ENCODE measurements at places on chromosomes 5 and 9. TPM values are rescaled to one million over a fixed set of nuclear protein-coding genes. Genes with fewer than 3 reads are reported as not detected.

SH3GL2 gene
- not detected for total RNA-seq

GRCh38 chr9:83957248-83957513, 22.8 kb downstream of the HNRNPK start:
- H3K4me1 ChIP-seq, result peaks cover 10% of the 10 kb centered on the region
- no peaks in the 10 kb centered on the region for H3K27me3 ChIP-seq
- DNase-seq, result no peak
- H3K4me3 ChIP-seq, result peak overlapping the region; percentile 99

GRCh38 chr9:131762356-131762932, 22.6 kb upstream of the RAPGEF1 start:
- peaks cover 11% of the 10 kb centered on the region for H3K4me1 ChIP-seq
- peaks cover 28% of the 10 kb centered on the region for H3K27me3 ChIP-seq
- no peak overlapping the region for H3K4me3 ChIP-seq
- no peaks in the 10 kb centered on the region for H3K36me3 ChIP-seq
- H3K27ac ChIP-seq, result no peak overlapping the region

CMYA5 gene
- total RNA-seq, result 0.11 TPM

C9 gene
- not detected for total RNA-seq

GRCh38 chr5:141657937-141658545, 6.8 kb upstream of the FCHSD1 start:
- peaks cover 4% of the 10 kb centered on the region for H3K36me3 ChIP-seq
- peaks cover 3% of the 10 kb centered on the region for H3K4me1 ChIP-seq
- no peaks in the 10 kb centered on the region for H3K27me3 ChIP-seq
- no peak overlapping the region for H3K4me3 ChIP-seq

DNA sequence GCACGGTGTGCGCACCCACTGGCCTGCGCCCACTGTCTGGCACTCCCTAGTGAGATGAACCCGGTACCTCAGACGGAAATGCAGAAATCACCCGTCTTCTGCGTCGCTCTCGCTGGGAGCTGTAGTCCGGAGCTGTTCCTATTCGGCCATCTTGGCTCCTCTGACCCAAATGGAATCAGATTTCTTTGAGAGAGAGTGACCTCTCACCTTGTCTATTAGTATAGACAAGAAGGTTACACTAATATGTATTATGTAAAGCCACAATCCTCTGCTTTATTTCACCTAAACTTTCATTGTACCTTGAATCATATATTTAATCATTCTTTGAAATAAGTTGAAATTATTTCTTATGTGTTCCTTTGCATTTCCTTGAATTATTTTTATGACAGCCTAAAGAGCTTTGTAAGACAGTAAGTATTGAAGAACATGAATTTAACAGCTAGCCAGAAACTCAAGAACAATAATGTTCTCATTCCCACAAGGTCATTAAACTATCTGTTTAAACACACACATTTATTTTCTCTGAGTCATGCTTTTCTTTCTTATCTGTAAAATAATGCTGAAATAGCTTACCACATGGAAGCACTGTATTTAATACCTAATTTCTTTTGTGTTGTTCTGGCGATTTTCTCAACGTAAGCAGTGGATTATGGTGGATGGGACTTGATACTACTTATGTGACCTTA, 91.8 kb upstream of the DMRTA1 start:
- DNase-seq, result no peak
- H3K27me3 ChIP-seq, result no peaks in the 10 kb centered on the region
- H3K27ac ChIP-seq, result no peak overlapping the region
- no peaks in the 10 kb centered on the region for H3K36me3 ChIP-seq
- no peak overlapping the region for H3K4me3 ChIP-seq

- no peaks in the 10 kb centered on the region for H3K4me1 ChIP-seq
- peaks cover 6% of the 10 kb centered on the region for H3K27me3 ChIP-seq
- H3K27ac ChIP-seq, result no peak overlapping the region
- peak; percentile 40 for DNase-seq
- no peak overlapping the region for H3K4me3 ChIP-seq
- no peaks in the 10 kb centered on the region for H3K36me3 ChIP-seq
Observed at GRCh38 chr9:130461218-130461630, 16.5 kb downstream of the ASS1 start.

- DNase-seq, result no peak
- no peaks in the 10 kb centered on the region for H3K4me1 ChIP-seq
- H3K4me3 ChIP-seq, result no peak overlapping the region
- H3K36me3 ChIP-seq, result no peaks in the 10 kb centered on the region
- peaks cover 5% of the 10 kb centered on the region for H3K27me3 ChIP-seq
- H3K27ac ChIP-seq, result no peak overlapping the region
Observed at GRCh38 chr5:127363403-127363802, 72.8 kb downstream of the MEGF10 start.

GCNT4 gene
- 0.28 TPM for total RNA-seq

DNA sequence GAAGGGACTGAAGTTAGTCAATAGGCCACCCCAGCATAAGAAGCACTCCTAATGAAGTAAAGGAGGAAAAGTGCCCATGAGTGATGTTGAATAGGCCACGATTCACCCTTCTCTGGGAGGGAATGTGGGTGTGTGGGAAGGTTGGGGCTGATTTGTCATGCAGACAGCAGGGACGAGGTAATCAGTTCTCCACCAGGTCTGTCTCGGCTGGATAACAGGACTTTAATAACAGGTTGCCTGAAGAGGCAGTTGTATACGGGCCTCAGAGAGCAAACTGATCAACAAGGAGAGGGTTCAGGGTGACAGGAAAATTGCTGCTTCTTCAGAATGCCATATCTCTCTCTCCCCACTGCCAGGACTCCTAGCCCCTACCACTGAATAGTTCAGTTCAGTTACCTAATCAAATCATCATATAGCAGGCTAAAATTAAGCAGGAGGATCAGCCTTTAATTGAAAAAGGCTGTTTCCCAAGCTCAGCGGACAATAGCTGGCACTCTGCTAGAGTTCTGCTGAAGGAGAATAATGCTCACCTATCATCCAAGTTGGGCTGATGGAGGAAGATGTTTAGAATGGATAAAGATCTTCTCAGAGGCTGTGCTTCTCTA, 43.6 kb upstream of the SMIM32 start:
- no peak for DNase-seq
- no peaks in the 10 kb centered on the region for H3K36me3 ChIP-seq
- H3K4me3 ChIP-seq, result no peak overlapping the region
- no peak overlapping the region for H3K27ac ChIP-seq

GABRP gene
- not detected for total RNA-seq

DNA sequence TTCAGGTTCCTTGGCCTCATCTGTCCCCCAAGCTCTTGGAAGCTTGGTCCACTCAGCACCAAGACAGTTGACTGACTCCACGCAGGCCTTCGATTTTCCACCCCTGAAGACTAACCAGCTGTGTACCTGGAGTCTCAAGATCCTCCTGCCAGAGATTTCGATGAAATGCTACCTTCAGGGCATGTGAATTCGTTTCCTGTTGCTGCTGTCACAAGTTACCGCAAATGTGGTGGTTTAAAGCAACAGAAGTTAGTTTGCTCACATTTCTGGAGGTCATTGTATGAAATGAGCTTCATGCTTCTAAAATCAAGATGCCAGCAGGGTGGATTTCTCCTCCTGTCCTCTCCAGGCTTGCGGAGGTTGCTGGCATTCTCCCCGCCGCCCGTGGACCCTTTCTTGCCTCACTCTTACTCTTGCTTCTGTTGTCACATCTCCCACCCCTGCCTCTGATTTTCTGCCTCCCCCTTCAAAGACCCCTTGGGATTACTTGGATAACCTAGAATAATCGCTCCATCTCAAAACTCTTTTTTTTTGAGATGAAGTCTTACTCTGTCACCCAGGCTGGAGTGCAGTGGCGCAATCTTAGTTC, 27.6 kb upstream of the RETREG1 start:
- peaks cover 8% of the 10 kb centered on the region for H3K4me1 ChIP-seq
- no peak for DNase-seq
- peaks cover 2% of the 10 kb centered on the region for H3K27me3 ChIP-seq
- no peak overlapping the region for H3K27ac ChIP-seq
- no peak overlapping the region for H3K4me3 ChIP-seq

DNA sequence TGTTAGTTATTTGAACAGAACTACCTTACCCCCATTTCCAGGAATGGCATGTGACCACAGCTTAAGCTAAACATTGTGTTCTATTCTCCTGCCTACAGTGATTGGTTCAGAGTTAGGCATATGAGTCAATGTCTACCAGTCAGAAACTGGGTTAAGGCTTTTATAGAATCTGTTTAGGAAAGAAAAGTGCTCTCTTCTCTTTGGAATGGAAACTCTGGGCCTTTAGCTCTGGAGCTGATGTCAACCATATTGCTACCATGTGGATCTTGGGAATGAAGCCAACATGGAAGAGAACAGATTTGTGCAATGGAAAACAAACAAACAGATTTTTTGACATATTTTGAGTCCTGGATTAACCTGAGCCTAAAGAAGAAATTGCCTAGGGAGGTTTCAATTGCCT, 488.9 kb upstream of the TNC start:
- no peak for DNase-seq
- no peaks in the 10 kb centered on the region for H3K4me1 ChIP-seq
- H3K27ac ChIP-seq, result no peak overlapping the region
- no peak overlapping the region for H3K4me3 ChIP-seq
- H3K36me3 ChIP-seq, result no peaks in the 10 kb centered on the region
- no peaks in the 10 kb centered on the region for H3K27me3 ChIP-seq

LCN1 gene
- total RNA-seq, result not detected

GRCh38 chr9:96417051-96417586, 1.1 kb downstream of the ZNF367 start:
- H3K27ac ChIP-seq, result peak overlapping the region; percentile 91
- peaks cover 37% of the 10 kb centered on the region for H3K4me1 ChIP-seq
- H3K27me3 ChIP-seq, result no peaks in the 10 kb centered on the region
- DNase-seq, result peak; percentile 86
- peaks cover 26% of the 10 kb centered on the region for H3K36me3 ChIP-seq

DNA sequence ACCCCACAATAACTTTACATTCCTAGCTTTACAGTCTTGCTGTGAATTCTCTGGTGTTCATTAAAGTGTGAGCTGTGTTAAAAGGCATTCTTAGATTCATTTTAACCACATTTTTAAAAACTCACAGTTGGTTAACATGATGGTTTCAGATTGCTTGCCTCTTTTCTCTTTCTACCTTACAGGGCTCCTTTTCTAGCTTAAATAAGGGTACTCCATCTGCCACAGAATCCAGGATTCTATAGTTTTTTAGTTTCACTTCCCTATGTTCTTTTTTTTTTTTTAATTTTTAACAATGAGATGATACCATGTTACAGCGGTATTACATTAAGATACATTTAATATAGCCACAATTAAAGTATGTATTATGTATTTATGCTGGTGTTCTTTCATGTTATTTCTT, 3.9 kb upstream of the FBXO4 start:
- peaks cover 47% of the 10 kb centered on the region for H3K36me3 ChIP-seq
- no peaks in the 10 kb centered on the region for H3K27me3 ChIP-seq
- no peak overlapping the region for H3K4me3 ChIP-seq
- H3K27ac ChIP-seq, result no peak overlapping the region
- DNase-seq, result no peak
- peaks cover 19% of the 10 kb centered on the region for H3K4me1 ChIP-seq

- DNase-seq, result no peak
- H3K4me1 ChIP-seq, result no peaks in the 10 kb centered on the region
- no peak overlapping the region for H3K27ac ChIP-seq
- H3K27me3 ChIP-seq, result no peaks in the 10 kb centered on the region
Observed at GRCh38 chr5:18712936-18713485, 1078.8 kb downstream of the TAF11L14 start.

GRCh38 chr5:136052692-136053335, 24.0 kb downstream of the TGFBI start:
- H3K27ac ChIP-seq, result no peak overlapping the region
- H3K36me3 ChIP-seq, result no peaks in the 10 kb centered on the region
- peaks cover 4% of the 10 kb centered on the region for H3K27me3 ChIP-seq

- DNase-seq, result no peak
- peaks cover 21% of the 10 kb centered on the region for H3K27me3 ChIP-seq
- no peak overlapping the region for H3K4me3 ChIP-seq
- no peak overlapping the region for H3K27ac ChIP-seq
Observed at GRCh38 chr9:89661956-89662717, 57.3 kb downstream of the GADD45G start.

FRMPD1 gene
- total RNA-seq, result not detected

DNA sequence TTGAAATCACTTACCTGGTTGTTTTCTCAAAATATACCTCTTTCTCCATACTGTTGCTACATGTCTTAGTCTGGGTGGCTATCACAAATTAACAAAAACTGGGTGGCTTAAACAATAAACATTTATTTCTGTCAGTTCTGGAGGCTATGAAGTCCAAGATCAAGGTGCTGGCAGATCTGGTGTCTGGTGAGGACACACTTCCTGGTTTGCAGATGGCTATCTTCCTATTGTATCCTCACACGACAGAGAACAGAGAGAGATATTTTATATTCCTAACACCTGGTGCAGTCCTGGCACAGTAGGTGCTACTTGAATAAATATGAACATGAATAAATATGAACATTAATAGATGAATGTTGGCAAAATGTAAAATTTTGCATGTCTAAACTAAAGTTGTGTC, 164.3 kb upstream of the ACOT12 start:
- no peaks in the 10 kb centered on the region for H3K27me3 ChIP-seq
- peaks cover 31% of the 10 kb centered on the region for H3K4me1 ChIP-seq
- no peak overlapping the region for H3K4me3 ChIP-seq
- peaks cover 3% of the 10 kb centered on the region for H3K36me3 ChIP-seq

SELENOP gene
- total RNA-seq, result not detected

DNA sequence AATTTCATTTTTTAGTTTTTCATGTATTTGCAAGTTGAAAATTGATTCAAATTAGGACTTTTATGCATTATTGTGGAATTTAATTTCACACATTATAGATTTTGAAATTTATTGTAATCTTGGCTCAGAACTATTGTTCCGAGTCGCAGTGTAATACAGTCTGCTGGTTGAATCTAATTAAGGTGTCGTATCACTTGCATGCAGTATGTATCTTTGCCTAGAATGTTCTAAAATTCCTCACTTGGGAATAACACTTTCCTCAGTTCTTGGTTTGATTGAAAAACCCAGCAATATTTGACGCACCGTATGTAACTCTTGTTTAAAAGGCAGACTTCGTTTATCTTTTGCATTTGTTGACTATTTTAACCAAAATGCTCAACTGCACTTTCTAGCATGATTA, 49.4 kb downstream of the MELK start:
- peaks cover 37% of the 10 kb centered on the region for H3K36me3 ChIP-seq
- no peak for DNase-seq
- H3K27me3 ChIP-seq, result no peaks in the 10 kb centered on the region
- peaks cover 6% of the 10 kb centered on the region for H3K4me1 ChIP-seq
- H3K27ac ChIP-seq, result no peak overlapping the region
- no peak overlapping the region for H3K4me3 ChIP-seq

ANKRD31 gene
- total RNA-seq, result 0.28 TPM

CNTNAP3 gene
- total RNA-seq, result not detected

TPPP gene
- total RNA-seq, result 0.11 TPM

GRCh38 chr9:68631811-68632210, 73.2 kb upstream of the PIP5K1B start:
- no peaks in the 10 kb centered on the region for H3K4me1 ChIP-seq
- H3K27me3 ChIP-seq, result peaks cover 10% of the 10 kb centered on the region
- H3K27ac ChIP-seq, result no peak overlapping the region
- no peaks in the 10 kb centered on the region for H3K36me3 ChIP-seq

- no peak overlapping the region for H3K4me3 ChIP-seq
- DNase-seq, result no peak
- H3K36me3 ChIP-seq, result peaks cover 70% of the 10 kb centered on the region
Observed at GRCh38 chr9:37775216-37775919, 9.5 kb downstream of the EXOSC3 start.

CA9 gene
- total RNA-seq, result 0.89 TPM
